ENCODE measurements at places on chromosomes 2 and 18.

DNA sequence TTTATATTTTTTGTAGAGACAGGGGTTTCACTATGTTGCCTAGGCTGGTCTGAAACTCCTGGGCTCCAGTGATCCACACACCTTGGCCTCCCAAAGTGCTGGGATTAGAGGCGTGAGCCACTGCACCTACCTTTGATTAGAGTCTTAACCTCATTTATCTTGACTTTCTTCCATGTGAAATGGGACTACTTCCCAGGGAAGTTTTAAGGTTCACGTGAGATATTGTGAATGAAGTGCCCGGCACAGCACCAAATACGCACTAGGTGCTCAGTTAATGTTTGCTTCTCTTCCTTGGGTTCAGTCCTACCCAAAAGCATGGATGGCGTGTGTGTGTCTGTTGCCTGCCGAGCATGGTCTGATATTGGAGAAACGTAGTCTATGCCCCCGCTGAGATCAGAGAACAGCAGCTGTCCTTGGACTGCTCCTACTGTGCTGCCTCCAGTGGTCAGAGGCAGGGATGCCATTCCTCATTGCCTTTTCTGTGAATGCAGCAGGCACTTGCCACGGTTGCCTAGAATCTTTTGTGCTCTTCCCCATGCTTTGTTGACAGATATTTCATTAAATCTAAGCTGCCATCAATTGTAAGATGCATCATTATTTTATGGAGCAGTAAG lies 12.3 kb upstream of the TFCP2L1 start:
- DNase-seq = peak; percentile 49

DNA sequence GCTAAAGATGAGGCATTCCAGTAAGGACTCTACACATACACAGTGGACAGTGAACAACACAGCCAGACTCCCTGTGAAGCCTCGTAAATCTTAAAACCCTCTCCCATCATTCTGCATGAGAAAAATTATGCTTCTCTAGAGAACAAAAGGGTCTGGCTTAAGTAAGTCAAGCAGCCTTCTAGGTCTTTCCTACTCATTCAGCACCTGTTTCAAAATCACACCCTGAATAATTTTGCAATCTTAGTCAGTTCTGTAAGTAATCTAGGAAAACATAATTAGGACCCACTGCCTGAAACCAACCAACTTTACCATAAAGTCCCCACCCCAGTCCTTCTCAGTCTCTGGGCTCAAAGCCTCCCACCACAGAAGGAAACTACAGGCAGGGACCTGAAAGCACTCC lies 19.7 kb downstream of the IAH1 start:
- DNase-seq = no peak

DNA sequence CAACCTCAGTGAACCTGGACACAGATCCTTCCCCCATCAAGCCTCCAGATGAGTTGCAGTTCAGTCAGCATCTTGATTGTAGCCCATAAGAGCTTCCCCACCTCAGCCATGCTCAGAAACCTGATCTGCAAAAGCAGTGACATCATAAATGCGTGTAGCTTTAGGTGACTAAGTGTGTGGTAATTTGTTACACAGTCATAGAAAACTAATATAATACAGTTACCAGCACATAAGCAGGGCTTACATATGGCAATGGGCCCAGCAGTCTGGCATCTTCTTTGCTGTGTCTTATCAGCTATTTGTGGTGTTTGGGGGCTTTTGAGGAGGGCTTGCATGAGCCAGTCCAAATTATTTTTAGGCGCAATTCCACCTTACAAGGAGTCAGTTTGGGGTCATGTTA lies 807.0 kb downstream of the SLC4A3 start:
- DNase-seq = no peak

DNA sequence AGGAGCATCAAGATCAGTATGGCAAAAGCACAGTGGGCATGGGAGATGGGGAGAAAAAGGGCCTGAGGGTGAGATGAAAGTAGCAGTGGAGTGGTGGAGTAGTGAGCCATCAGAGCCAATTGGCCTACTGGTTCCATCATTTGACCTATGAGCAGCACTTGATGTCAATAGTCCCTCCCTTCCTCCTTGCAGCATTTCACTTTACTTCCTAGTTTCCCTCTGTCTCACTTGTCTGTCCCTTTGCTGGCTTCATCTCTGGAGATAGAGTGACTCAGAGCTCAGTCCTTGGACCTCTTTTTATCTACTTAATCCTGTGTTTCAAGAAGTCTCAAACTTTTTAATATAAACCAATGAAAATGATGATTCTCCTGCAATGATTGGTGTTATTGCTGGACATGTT lies 32.1 kb downstream of the FBXO48 start:
- DNase-seq = no peak

- peak; percentile 81 for DNase-seq
Measured at GRCh38 chr2:173354582-173355131, at the start of gene CDCA7. Gene CDCA7 (plus strand): TSS chr2:173354872. CDS start chr2:173354964, 92 bp downstream.

DNA sequence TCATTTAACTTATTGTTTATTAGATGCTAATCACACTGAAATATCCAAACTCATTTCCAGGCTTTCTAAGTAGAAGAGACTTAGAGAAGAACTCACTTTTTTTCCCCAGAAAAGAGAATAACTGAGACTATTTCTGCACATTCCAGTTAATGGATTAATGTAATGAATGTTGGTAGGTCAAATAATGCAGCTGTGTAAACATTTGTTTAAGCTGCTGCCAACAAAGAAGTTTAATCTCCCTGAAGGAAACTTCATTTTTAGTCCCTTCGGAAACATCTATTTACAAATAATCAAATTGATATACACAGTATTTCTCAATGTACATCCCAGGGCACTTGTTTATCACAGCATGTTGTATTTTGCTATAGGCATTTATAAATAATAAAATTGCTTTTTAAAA lies 126.9 kb downstream of the KCNS3 start:
- no peak for DNase-seq

- DNase-seq = no peak
Measured at GRCh38 chr2:233424154-233424951, 70.1 kb downstream of the DGKD start.

DNA sequence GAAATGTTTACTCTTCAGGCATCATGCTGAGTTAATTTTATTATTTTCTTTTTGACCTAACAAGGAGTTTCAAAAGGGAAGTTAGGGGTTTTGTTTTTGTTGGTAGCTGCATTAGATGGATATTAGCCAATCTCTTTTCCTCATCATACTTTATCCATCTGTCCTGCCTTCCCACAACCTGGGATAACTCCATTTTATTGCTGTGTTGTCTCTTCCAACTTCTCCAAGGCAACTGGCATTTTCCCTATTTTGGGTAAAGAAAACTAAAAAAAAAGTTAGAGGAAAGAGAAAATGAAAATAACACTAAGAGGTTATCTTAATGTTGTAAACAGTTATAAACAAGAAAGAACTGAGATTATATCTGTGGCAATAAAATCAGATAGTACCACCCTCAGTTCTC lies 147.0 kb downstream of the PID1 start:
- DNase-seq = no peak

- DNase-seq = no peak
Measured at GRCh38 chr2:217839750-217840107, 163.1 kb downstream of the TNS1 start.

All from ACHN (cell line).